Smooth muscle cell of bladder (primary cell): ENCODE measurements at places on chromosomes 1 and 21. TPM values are rescaled to one million over a fixed set of nuclear protein-coding genes. Genes with fewer than 3 reads are reported as not detected.

RBBP4 gene
- total RNA-seq = 67.0 and 74.5 TPM in 2 replicates

LRRIQ3 gene
- total RNA-seq = 1.1 TPM in 2 replicates

NOS1AP gene
- under 0.01 TPM in 1 of 2 replicates, not detected in the other for total RNA-seq

DOP1B gene
- total RNA-seq = 1.8 and 1.9 TPM in 2 replicates

CRP gene
- not detected in 2 replicates for total RNA-seq

CLCA4 gene
- total RNA-seq = not detected in 2 replicates

ZNF496 gene
- 8.6 and 9.1 TPM in 2 replicates for total RNA-seq

BSND gene
- total RNA-seq = not detected in 2 replicates

DIRAS3 gene
- total RNA-seq = 2.5 and 2.8 TPM in 2 replicates

UTS2 gene
- total RNA-seq = not detected in 2 replicates

PTPRC gene
- under 0.01 TPM in 1 of 2 replicates, not detected in the other for total RNA-seq

LAMTOR2 gene
- total RNA-seq = 60.7 and 86.5 TPM in 2 replicates

GPR37L1 gene
- total RNA-seq = under 0.01 TPM in 1 of 2 replicates, not detected in the other

BRINP2 gene
- total RNA-seq = 0.28 and 0.57 TPM in 2 replicates

PEAR1 gene
- total RNA-seq = 1.00 and 1.2 TPM in 2 replicates
